ENCODE measurements at places on chromosomes 1 and 21. TPM values are rescaled to one million over a fixed set of nuclear protein-coding genes. Genes with fewer than 3 reads are reported as not detected.

Gene RNF223
- not detected for total RNA-seq

Gene GJC2
- total RNA-seq: 4.5 TPM

Gene RNPC3
- total RNA-seq: 40.4 TPM

- no peak for DNase-seq
Measured at GRCh38 chr1:147628441-147628840, 41.9 kb downstream of the ACP6 start.

DNA sequence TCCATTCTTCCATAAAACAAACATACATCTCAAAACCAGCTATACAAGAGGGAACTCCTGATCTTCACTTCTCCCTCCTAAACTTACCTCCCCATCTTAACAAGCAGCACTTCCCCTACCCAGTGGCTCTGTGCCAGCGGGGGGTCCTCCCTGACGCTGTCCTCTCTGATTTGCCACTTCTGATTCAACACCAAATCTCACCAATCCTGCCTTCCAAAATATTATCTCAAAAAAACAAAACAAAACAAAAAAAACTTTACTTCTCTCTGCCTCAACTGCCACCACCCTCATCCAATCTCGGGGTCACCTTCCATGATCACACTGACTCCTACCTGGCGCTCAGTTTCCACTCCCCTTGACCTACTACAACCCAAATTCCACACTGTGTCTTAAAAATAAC is 72.8 kb downstream of the SLC45A1 start:
- no peak for DNase-seq

Gene OR2AK2
- not detected for total RNA-seq

- no peak for DNase-seq
Measured at GRCh38 chr1:5379176-5379759, 613.0 kb downstream of the NPHP4 start.

- no peak for DNase-seq
Measured at GRCh38 chr1:177902266-177902665, 67.6 kb downstream of the SEC16B start.

- no peak for DNase-seq
Measured at GRCh38 chr1:235863699-235864093, 3.0 kb downstream of the LYST start.

GRCh38 chr1:7831458-7831857 is 21.4 kb downstream of the UTS2 start:
- no peak for DNase-seq

DNA sequence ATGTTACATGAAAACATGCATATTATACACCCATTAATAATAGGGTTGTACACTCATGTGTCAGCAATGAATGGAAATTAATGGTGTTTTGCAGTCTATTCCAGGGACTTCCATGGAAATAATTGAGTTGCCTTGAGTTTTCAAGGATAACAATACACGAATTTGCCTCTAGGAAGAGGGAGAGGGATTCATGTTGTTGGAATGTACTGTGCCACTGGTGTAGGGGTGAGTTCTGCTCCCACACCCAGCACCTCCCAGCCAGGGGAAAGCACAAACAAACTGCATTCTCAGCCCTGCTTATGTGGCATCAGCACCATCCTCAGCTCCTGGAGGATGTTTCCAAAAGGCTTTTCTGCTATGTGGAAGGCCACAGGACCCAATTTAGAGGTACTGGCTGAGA is 57.8 kb downstream of the BCAR3 start:
- no peak for DNase-seq

Gene DPH2
- total RNA-seq: 14.7 TPM

DNA sequence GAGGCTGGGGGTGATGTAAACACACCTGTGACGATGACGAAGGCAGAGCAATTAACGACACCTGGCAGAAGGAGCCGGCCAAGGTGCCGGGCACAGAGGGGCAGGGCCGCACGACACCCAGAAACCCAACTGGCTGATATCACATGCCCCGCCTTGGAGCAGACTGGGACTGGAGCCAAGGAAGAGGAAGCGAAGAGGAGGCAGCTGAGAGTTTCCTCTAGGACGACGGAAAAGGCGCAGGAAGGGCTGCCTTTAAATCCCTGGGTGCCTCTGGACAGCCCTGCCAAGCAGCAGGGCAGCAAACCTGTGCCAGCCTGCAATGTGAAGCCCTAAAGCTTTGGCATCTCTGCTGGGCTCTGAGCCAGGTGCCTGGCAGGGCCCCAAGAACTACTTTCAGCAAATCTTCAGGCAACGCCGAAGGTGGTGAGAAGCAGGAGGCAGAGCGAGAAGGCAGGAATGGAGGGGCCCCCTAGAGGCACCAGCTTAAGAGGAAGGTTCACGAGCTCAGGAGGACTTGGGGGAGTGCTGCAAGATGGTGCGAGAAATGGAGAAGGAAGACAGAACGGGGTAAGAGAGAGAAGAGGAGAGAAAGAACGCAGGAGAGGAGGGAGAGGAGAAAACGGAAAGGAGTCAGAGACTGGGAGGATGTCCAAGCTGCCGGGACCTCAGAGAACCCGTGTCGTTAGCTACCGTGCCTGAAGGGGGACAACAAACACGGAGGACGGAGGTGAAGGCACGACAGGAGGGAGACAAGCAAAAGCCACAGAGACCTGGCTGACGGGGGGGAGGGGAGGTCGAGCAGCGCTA is 25.3 kb upstream of the PEF1 start:
- peak; percentile 86 for DNase-seq

GRCh38 chr1:12591267-12591938 is 26.6 kb downstream of the DHRS3 start:
- DNase-seq: peak; percentile 75

DNA sequence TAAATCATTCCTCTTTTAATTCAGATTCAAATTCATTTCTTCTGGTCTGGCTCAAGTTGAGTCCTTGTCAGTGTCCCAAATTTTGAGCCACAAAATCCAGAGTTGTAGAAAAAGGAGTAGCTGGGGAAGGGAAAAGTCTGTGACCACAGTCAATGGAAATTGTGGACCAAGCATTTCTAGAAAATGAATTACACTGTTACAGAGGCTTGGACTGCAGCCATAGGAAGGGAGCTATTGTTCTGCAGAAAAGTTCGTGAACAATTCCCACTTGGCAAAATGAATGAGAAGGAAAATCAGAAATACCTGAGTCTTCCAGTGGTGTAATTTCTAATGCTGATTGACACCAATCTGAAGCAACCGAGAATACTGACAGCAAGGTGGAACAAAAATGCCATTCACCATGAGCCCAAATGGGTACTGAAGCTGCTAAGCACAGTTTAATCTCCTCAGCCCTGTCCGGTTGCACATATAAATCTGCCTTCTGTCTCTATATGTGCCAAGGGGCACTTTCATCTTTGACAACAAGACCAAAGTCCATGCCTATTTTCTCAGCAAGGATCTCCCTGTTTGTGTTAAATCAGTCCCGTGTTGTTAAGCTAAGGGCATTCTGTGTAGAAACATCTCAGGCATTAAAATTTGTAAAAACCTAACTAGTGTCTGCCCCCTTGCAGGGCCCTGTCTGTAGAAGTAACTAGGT is 51.3 kb downstream of the TEX35 start:
- DNase-seq: no peak

- DNase-seq: no peak
Measured at GRCh38 chr1:215992620-215993019, 425.5 kb downstream of the KCTD3 start.

- no peak for DNase-seq
Measured at GRCh38 chr1:162632698-162633080, 425 bp downstream of the DDR2 start.

Gene KPRP
- not detected for total RNA-seq

GRCh38 chr1:169363046-169363730 is 4.4 kb downstream of the NME7 start:
- DNase-seq: no peak

Gene FCRL1
- total RNA-seq: 1.2 TPM

GRCh38 chr1:65894738-65895605 is 102.3 kb downstream of the PDE4B start:
- DNase-seq: no peak

Gene BLACAT1
- total RNA-seq: 0.21 TPM

Gene IL22RA1
- total RNA-seq: 0.18 TPM

GRCh38 chr1:195715652-195716051 is 892.6 kb downstream of the KCNT2 start:
- no peak for DNase-seq

DNA sequence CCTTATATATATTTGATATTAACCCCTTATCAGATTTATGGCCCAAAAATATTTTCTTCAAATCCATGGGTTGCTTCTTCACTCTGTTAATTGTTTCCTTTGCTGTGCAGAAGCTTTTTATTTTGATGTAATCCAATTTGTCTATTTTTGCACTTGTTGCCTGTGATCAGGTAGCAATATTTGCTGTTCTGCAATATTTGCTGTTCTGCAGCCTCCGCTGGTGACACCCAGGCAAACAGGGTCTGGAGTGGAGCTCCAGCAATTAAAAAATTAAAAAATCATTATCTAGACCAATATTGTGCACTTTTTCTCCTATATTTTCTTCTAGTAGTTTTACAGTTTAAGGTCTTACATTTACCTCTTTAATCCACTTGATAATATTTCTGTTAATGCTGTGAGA is 564.5 kb downstream of the DPYD start:
- DNase-seq: no peak

DNA sequence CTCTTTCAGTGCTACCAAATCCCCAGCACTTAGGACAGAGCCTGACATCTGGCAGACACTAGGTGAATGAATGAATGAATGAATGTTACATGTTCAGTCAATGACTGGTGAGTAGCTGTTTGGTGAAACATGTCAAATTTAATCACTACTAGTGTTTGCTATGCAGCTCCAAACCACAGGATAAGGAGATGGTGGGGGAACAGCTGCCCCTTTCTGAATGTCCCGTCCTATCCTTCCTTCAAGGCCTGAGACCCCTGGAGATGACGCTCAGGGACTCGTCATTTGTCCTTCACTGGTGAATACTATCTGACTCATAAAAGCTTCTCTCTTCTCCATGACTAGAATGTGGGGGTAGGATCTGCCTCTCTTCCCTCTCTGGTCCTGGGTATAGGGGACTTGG is 175.4 kb downstream of the HIVEP3 start:
- DNase-seq: no peak

- peak; percentile 71 for DNase-seq
Measured at GRCh38 chr1:155127105-155127966, at the start of gene EFNA1. Gene EFNA1 (plus strand): TSS chr1:155127876. CDS start chr1:155127978, 102 bp downstream.

Gene RUNX3
- total RNA-seq: 4.4 TPM

Gene MYBPH
- not detected for total RNA-seq

DNA sequence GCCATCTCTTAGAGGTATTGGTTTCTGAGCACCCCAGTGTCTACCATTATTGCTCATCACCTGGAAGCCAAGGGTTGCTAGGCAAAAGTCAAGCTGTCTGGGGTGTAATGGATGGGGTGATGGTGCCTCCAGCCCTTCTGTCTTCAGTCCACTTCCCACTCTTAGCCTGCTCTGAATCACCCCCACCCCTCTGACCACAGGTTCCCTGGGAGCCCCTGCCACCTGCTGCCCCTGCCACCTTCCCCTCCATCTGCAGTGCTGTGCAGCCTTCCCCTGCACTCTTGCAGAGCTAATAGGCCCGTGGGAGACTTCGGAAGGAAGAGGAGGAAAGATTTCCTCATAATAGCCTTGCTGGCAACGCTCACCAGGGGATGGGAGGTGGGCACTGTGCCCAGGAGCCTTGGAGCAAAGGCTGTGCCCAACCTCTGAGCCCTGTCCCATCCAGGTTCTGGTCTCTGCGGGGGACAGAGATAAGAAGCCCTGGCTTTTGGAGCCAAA is 35.5 kb downstream of the CAPN2 start:
- no peak for DNase-seq

All from aorta (tissue), 5 donors.